ENCODE measurements at places on chromosomes 1 and 21.

DNA sequence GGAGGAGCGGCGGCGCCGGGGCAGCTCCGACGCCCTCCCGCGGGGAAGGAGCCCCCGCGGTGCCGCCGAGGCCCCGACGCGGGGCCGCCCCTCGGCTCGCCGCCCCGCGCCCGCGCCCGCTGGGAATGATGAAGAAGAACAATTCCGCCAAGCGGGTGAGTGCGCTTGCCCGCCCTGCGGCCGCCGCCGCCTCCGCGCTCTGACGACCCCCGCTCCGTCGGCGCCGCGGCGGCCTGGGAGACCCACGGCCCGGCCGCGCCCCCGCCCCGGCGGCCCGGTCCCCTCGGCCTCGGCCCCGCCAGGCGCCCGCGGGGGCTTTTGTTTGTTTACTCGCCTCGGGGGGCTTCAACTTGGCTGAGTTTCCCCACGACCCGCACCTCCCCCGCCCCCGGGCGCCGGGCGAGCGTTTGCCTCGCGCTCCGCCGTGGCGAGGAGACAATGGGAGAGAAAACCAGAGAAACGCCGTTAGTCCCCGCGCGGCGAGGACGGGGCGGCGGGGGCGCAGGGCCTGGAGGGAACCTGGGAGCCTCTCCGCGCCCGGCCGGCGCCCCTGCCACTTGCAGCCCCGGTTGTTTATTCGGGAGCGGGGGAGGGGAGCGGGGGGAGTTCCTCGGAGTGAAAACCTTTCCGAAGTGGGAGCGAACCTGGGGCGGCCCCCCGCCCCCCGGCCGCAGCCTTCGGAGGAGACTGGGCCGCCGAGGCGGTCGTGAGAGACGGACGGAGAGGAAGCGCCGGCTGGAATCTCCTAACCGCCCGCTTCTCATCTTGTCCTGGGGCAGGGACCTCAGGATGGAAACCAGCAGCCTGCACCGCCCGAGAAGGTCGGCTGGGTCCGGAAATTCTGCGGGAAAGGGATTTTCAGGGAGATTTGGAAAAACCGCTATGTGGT is 661 bp downstream of the PLEKHO1 start:
- no peak for DNase-seq

GRCh38 chr1:197391303-197392226 is 123.5 kb downstream of the CRB1 start:
- DNase-seq, result no peak

- DNase-seq, result peak; percentile 65
These were observed 104.5 kb upstream of the FMN2 start for GRCh38 chr1:239987103-239987745.

DNA sequence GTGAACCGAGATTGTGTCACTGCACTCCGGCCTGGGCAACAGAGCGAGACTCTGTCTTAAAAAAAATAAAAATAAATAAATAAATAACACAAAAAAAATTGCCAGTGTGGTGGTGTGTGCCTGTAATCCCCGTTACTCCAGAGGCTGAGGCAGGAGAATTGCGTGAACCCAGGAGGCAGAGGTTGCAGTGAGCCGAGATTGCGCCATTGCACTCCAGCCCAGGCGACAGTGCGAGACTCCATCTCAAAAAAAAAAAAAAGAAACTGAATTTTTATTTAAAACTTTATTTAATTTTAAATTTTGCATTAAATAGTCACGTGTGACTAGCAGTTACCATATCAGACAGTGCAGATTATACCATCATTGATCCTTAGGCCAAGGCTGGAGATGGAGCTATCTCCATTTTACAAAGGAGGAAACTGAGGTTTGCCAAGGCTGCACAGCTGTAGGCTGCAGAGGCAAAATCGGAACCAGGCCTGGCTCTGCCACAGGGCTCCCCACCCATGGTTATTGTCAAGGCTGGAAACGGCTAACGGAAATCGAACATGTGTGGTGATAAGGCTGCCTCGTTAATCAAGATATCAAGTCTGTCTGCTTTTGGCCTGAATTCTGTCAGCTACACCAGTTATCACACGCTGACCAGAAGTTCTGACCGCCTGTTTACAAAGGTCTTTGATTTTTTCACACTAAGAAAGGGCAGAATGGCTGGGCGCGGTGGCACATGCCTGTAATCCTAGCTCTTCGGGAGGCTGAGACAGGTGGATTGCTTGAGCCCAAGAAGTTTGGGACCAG is 20.5 kb downstream of the HSPG2 start:
- DNase-seq, result no peak

- no peak for DNase-seq
These were observed 319.2 kb upstream of the RUNX1 start for GRCh38 chr21:35368326-35368725.

- no peak for DNase-seq
These were observed 116.5 kb upstream of the COL24A1 start for GRCh38 chr1:86273066-86273465.

DNA sequence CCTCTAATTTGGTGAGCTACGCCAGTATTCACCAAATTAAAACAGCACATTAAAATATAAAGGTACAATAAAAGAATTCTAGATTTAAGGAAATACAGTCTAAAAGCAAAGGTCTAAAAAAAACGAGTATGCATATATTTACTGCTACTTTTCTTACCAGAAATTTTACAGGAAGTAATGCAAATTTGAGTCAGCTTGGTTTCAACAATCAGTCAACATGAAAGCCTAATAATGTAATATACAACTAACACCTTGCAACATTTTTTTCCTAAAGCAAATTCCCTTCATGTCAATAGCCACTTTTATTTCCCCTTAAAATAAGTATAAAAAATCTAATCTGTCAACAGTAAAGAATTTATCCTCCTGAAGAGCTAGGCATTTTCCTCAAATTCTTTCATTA is 11.9 kb downstream of the PTP4A2 start:
- DNase-seq, result no peak

DNA sequence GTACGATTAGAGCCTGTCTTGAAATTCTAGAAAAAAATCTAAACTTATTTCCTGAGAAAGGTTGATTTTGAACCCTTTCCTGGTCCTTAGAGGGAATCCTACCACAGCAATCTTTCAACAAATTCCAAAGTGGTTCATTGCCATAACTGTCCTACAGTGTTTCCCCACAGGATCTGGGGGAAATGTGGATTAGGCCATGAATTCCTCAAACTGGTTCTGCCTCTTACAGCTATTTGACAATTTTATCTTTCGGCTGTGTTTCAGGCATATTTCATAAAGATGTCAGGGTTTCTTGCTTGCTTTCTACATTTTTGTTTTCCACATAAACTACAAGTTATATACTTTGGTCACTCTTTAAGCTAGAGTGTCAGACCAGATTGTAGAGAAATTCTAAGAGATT is 544 bp upstream of the ZP4 start:
- no peak for DNase-seq

DNA sequence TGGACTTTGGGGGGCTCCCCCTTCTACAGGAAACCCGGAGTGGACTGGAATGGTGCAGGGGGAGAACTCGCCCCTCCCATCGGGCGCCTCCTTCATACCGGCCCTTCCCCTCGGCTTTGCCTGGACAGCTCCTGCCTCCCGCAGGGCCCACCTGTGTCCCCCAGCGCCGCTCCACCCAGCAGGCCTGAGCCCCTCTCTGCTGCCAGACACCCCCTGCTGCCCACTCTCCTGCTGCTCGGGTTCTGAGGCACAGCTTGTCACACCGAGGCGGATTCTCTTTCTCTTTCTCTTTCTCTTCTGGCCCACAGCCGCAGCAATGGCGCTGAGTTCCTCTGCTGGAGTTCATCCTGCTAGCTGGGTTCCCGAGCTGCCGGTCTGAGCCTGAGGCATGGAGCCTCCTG is at the start of gene TNFRSF14:
TSS of gene TNFRSF14 (plus strand) at position 95 of the 401 bp plus-strand sequence. CDS start at position 389, 294 bp downstream.
- DNase-seq, result no peak

- no peak for DNase-seq
These were observed 40.6 kb downstream of the KIF26B start for GRCh38 chr1:245195398-245195797.

DNA sequence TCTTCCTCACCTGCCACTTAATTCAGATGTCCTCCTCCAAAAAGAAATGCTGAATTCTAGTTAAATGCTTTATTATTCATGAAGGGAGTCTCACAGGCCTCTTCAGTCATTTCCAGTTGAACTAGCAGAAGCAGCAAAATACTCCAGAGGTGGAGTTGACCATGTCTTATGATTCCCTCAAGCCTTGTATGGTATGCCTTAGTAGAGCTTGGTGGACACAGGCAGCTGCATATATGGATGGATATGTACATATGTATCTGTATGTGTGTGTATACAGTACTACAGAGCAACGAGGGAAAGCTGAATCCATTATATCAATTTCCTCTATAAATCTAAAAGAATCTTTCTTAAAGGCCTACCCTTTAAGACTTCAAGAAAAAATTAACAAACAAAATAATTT is 83.6 kb upstream of the HP1BP3 start:
- DNase-seq, result no peak
